ENCODE measurements at places on chromosomes 13 and 19.
A peak's percentile ranks its signal among the peaks of the same experiment; 100 is the strongest.

DNA sequence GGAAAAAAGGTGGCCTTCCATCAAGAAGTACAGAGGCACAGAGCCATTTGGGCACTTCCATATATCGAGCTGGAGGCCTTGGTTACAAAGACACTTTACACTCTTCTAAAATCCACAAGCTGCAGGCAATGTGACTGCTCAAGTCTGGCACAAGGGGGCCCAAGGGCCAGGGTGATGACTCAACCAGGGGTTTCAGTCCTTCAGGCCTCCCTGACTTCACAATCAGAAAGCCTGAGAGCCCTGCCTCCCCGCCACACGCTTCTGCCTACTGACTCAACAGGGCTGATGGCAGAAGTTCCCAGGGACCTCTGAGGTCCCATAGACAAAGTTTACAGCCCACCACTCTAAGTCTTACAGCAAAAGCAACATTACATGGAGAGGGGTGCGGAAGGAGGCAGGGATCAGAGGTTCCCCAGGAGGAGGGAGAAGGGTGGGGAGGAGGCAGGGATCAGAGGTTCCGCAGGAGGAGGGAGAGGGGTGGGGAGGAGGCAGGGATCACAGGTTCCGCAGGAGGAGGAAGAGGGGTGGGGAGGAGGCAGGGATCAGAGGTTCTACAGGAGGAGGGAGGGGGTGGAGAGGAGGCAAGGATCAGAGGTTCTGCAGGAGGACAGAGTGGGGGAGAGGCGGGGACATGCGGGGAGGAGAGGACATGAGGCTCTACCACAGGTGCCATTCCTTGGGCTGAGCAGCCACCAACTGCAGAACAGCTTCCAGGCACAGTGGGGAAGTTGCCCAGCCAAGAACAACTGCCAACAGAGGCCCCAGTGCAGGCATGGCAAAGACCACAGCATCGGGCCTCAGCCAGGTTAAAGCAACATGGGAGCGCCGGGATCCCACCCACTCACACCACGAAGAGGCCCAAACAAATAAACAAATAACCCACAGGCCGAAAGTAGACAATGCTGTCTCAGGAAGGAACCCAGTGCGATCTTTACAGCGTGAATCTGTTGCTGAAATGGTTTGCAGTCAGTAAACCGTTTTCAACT lies 52.0 kb downstream of the SLC7A1 start:
- DNase-seq = peak; percentile 29

GRCh38 chr19:12701596-12702282 lies 5.3 kb upstream of the FBXW9 start:
- DNase-seq = no peak

- DNase-seq = no peak
Observed at GRCh38 chr13:111911121-111911720, 155.7 kb upstream of the SOX1 start.

DNA sequence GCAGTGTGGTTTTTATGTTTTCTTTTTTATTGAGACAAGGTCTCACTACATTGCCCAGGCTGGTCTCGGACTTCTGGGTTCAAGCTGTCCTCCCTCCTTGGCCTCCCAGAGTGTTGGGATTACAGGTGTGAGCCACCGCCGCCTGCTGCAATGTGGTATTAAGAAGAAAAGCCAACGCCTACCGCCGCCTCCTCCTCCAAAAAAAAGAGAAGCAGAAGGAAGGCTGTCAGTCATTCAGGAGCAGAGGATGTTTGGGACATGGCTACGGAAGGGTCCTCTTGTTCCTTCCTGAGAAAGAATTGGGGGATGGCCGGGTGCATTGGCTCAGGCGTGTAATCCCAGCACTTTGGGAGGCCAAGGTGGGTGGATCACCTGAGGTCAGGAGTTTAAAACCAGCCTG lies 1.2 kb downstream of the PPP1R37 start:
- no peak for DNase-seq

GRCh38 chr19:4064496-4065260 lies 2.0 kb downstream of the ZBTB7A start:
- DNase-seq = peak; percentile 37

- DNase-seq = peak; percentile 54
Observed at GRCh38 chr13:39038569-39039030, 344 bp downstream of the NHLRC3 start.

GRCh38 chr19:35388277-35389054 lies 17.6 kb downstream of the GPR42 start:
- no peak for DNase-seq

- no peak for DNase-seq
Observed at GRCh38 chr13:42633495-42633894, 59.5 kb downstream of the TNFSF11 start.

- DNase-seq = no peak
Observed at GRCh38 chr19:43560687-43561086, 14.6 kb downstream of the XRCC1 start.

DNA sequence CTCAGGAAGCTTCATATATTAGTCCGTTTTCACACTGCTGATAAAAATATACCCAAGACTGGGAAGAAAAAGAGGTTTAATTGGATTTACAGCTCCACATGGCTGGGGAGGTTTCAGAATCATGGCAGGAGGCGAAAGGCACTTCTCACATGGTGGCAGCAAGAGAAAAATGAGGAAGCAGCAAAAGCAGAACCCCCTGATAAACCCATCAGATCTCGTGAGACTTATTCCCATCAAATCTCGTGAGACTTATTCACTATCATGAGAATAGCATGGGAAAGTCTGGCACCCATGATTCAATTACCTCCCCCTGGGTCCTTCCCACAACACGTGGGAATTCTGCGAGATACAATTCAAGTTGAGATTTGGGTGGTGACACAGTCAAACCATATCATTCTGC lies 23.1 kb downstream of the FLT3 start:
- DNase-seq = no peak

- peak; percentile 30 for DNase-seq
Observed at GRCh38 chr19:570937-571565, 1.3 kb upstream of the BSG start.

DNA sequence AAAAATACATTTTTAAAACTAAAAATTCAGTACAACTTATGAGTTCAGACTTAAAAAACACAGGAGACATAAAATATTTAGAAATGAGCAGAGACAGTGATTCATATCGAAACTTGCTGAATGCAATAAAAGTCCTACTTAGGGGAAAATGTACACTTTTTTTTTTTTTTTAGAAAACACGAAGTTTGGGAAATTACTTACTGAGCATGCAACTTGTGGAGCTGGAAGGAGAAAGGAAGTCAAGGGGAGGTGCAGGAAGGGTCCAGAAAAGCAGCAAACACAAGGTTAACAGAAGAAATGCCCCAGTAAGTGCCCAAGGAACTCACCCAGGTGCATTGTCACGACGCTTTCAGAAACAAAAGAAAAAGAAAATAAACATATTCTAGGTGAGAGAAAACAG lies 18.6 kb upstream of the LAIR1 start:
- no peak for DNase-seq

DNA sequence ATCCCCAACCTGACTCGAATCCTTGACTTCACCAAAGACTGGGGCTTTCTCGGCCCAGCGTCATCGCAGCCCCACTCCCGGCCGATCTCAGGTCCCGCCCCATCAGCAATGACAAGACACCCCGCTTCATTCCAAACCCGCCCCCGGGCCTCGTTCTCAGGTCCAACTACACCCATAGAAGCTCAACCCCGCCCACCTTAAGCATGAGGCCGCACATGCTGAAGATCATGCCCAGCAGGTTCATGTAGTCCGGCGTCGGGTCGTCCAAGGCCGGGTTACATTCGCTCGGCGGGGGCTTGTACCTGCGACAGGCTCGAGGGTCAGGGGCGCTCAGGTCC lies 2.3 kb downstream of the WDR83 start:
- DNase-seq = peak; percentile 68

DNA sequence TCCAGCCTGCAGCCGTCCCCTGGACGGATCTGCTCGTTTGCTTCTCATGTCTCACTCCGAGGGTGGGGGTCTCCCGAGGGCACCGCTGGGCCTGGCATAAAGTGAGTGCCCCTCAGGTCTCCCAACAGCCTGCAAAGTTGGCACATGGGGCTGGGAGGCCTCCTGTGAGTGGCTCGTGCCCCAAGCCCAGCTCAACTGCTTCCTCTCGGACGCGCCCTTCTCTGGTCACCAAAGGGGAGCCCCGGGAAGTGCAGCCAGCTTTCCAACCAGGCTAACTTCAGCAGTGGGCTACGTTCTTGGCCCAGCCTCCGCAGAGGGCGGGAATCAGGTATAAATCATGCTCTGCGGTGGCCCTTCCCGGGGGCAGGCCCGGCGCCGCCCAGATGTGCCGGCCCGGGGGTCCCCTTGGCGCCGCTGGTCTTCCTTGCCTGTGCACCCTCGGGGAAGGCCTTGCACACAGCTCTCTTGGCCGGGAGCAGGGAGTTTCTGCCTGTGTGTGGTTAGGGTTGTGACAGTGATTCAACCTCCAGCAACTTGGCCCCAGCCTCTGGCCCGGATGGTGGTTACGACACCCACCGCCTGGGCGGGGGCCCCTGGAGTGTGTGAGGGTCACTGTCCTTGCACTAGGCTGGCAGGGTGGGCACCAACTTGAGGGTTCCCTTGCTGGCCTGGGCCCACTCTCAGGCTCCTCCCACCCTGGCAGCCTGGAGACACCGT lies 20.7 kb downstream of the CEBPG start:
- DNase-seq = no peak

DNA sequence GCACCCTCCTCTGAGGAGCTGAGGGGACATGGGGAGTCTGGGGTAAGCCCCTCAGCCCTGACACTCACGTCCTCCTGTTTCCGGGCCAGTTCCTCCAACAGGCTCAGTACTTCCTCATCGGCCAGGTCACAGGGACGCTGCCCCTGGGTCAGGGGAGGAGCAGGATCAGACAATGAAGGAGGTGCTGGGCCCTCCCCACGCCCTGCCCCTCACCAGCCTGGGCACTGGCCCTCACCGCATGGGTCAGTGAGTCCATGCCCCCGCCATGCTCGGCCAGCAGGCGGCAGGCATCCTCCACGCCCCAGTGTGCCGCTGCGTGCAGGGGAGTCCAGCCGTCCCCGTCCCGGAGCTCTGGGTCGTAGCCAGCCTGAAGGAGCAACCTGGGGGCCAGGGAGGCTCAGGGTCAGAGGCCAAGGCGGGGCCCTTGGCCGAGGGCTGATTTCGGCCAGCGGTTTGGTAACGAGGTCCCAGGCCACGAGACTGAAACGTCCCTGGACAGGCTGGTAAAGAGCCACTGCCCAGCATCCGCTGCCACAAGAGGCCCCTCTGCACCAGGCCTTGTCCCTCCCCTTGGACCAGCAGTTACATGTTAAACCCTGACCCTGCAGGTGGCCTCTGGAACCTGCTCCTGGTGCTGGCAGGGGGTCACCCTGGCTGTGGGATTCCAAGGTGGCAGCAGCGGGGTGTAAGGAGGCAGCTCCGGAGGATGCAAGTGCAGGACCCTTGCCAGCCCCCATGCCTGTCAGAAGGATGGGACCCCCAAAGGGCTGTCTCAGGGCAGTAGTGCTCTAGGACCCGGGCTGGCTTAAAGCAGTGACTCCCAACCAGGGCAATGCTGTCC lies 18.5 kb downstream of the PPP1R12C start:
- DNase-seq = no peak

GRCh38 chr19:8421484-8422461 lies 8.7 kb downstream of the MARCHF2 start:
- no peak for DNase-seq

- no peak for DNase-seq
Observed at GRCh38 chr13:101917833-101918661, 465.6 kb downstream of the ITGBL1 start.

DNA sequence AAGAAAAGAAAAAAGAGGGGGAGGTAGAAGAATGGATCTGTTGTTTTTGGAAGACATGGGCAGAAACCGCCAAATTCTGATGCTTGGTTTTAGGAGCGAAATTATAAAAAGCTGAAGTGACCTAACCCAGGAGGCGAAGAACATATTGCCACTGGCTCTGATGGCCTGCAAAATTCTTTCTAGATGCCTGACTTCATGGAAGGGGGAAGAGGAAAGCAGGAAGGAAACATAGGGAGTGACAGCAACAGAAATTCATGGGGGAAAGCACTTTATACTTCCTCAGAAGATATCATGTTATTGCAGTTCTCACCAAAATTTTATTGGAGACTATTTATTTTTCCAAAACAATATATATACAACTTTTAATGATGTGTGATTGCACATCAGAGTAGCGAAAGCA lies 213.5 kb downstream of the DLEU7 start:
- no peak for DNase-seq

DNA sequence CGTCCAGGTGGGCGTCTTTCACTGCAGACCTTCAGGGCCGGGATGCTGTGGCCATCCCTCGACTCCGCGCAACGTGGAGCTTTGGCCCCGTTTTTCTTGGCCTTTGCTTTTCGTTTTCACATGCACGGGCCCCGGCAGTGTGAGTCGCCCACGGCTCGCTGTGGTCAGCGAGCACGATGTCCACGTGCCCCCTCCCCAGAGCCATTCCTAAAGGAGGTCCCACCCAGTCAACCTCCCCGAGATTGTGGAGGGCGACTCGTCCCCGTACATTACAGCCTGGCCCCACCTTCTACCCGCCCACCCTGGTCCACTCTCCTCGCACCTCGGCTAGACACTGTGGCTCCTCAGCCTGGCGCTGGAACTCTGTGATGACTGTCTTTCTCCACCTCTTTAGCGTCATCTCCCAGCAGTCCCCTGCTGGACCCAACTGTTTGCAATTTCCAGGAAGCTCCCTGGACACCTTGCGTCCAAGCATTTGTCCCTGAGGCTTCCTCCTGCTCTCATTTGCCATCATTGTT lies 405 bp downstream of the ZNF446 start:
- DNase-seq = no peak

- no peak for DNase-seq
Observed at GRCh38 chr13:64007339-64007738, 2591.7 kb upstream of the PCDH20 start.

DNA sequence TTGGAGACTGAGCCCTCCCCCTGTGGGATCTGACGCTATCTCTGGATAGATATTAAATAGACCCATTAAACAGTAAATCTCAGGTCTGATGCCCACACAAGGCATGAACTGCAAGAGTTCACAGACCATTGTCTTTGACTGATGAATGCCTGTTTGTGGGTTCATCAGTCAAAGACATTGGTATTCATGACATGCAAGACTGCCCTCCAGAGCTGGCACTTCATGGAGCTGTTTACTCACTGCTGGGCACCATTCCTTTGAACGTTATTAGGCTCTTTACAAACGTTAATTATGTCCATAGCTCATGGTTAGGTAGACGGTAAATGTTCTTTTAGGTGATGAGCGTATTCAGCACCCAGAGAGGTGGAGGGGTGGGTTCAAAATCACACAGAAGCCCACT lies 111.8 kb upstream of the PABPC3 start:
- DNase-seq = no peak

GRCh38 chr19:33248553-33248953 lies 22.9 kb upstream of the SLC7A10 start:
- DNase-seq = no peak

GRCh38 chr13:33277946-33278345 lies 7.6 kb downstream of the STARD13 start:
- no peak for DNase-seq

DNA sequence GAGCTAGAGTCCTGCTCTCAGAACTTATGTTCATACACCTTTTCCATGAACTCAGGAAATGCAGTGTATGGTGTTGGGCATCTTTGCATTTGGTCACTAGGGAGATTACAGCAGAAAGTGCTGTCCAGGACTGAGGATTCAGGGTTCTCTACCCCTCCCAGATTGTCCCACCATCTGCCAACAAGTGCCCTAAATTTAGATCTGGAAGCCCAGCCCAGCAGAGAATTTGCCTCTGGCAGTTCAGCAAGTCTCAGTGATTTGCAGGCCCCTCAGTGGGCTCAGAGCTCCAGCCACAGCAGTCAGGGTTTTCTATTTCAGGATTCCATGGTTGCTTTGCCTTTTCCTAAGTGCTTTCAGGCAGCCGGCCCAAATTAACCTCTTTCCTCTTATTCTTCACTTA lies 23.4 kb downstream of the CNFN start:
- no peak for DNase-seq

Measured in stimulated activated naive CD4-positive, alpha-beta T cell treated with Interleukin-2 at 50 U/mL for 16 hours (primary cell).